ENCODE measurements at places on chromosomes 3 and 15. TPM values are rescaled to one million over a fixed set of nuclear protein-coding genes. Genes with fewer than 3 reads are reported as not detected.
A peak's percentile ranks its signal among the peaks of the same experiment; 100 is the strongest.

LRRN1 gene
- 1.2 TPM for total RNA-seq

GRCh38 chr3:184543843-184544512 lies 17.6 kb upstream of the EPHB3 start:
- DNase-seq: peak; percentile 82

SAMMSON gene
- not detected for total RNA-seq

PLA2G4B gene
- total RNA-seq: 3.8 TPM

DNA sequence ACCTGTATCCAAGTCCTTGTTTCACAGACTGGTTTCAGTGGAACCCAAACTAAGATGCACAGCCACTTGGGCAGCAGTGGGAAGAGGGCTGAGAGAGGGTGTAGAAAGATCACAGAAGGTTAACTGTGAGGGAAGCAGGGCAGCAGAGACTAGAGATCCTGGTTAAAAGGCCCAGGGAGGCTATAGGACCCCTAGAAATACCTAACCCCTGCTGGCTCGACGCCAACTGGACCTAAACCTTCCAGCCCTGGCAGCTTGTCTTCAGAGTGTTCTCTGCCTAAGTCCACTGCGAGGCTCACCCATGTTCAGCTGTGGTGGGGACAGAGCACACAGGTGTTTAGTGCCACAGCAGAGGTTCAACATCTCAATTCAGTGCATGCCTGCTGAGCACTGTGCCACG lies 96.5 kb downstream of the ZNF621 start:
- no peak for DNase-seq

HYAL3 gene
- 4.7 TPM for total RNA-seq

DPPA4 gene
- total RNA-seq: not detected

- peak; percentile 20 for DNase-seq
Observed at GRCh38 chr3:39407773-39408492, 1.4 kb downstream of the RPSA start.

GRCh38 chr3:182596676-182597410 lies 196.5 kb upstream of the ATP11B start:
- no peak for DNase-seq

PAQR5 gene
- total RNA-seq: 16.7 TPM

TIPARP gene
- total RNA-seq: 50.0 TPM

GRCh38 chr15:40106203-40107161 lies 2.2 kb downstream of the BMF start:
- DNase-seq: peak; percentile 88

XIRP1 gene
- not detected for total RNA-seq

- DNase-seq: no peak
Observed at GRCh38 chr3:189625071-189625470, 6.1 kb upstream of the TP63 start.
